CD4-positive, alpha-beta T cell treated with Interleukin-10 for 1 hour (primary cell): ENCODE measurements at places on chromosomes 12 and 14.

GRCh38 chr14:91509083-91509877 is 830 bp downstream of the PPP4R3A start:
- peak; percentile 45 for DNase-seq

GRCh38 chr12:111578276-111578970 is 20.7 kb downstream of the ATXN2 start:
- DNase-seq, result no peak

DNA sequence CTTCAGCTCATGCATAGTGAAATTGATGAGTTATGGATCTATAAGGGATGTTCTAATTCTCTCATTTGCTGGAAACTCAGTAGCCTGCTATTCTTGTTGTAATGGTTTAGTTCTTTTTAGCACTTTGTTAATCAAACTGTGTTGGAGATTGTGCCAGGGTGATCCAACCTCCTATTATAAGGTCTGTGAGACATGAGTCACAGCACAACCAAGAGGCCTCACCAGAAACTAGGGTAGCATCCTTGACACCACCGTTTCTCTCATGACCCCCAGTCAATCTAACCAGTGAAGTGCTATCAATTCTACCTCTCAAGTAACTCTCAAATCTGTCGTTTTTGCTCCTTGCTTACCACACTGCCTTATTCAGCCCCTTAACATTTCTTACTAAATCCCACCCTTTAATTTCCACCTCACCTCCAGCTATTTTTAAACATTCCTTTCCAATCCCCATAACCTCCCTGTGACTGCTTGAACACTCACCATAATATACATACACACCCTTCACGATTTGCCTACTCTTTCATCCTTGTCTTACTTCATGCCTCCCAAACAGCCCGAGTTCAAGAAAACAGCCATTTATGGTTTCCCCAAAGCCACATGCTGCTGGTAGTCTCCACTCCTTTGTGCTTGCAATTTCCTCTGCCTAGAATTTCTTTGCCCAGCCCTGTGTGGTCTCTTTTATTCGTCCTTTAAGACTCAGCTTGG is 53.9 kb upstream of the NUDT4 start:
- DNase-seq, result no peak

DNA sequence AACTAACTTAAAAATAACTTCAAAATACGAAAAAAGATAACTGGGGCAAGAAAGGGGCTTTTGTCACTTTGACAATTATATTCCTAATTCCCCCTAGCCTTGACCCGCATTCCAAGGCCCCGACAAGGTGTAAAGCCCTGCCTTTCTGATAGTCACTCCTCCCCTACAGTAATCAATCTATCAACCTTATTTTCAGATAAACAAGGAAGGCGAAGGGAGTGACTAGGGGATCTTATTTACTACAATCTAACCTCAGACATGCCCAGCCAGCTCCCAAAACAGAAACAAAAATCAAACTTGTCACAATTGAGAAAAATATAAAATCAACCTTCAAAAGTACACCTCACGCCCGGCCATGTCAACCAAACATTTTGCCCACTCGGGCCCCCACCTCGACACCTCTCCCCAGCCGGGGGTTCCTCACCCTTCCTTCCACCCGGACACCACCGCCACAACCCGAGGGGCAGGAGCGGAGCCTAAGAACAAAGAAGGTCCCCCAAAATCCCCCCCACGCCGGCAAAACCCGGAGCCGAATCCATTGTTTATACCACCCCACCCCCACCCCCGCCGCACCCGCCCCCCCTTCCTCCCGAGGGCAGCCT is 562 bp downstream of the ZFYVE1 start:
- DNase-seq, result no peak

GRCh38 chr12:124543590-124544310 is 23.7 kb downstream of the NCOR2 start:
- no peak for DNase-seq

- DNase-seq, result no peak
Observed at GRCh38 chr12:118544569-118544968, 168.2 kb downstream of the SUDS3 start.
